ENCODE measurements at places on chromosomes 6 and 20.
A peak's percentile ranks its signal among the peaks of the same experiment; 100 is the strongest.

GRCh38 chr20:19322061-19322985 is 109.9 kb downstream of the SLC24A3 start:
- no peak for DNase-seq

GRCh38 chr20:41865938-41866337 is 247.8 kb upstream of the CHD6 start:
- no peak for DNase-seq

GRCh38 chr20:56005389-56005715 is at the start of gene CBLN4:
CBLN4 (minus strand) TSS chr20:56005519; CDS start chr20:56004171, 1,348 bp downstream.
- no peak for DNase-seq

DNA sequence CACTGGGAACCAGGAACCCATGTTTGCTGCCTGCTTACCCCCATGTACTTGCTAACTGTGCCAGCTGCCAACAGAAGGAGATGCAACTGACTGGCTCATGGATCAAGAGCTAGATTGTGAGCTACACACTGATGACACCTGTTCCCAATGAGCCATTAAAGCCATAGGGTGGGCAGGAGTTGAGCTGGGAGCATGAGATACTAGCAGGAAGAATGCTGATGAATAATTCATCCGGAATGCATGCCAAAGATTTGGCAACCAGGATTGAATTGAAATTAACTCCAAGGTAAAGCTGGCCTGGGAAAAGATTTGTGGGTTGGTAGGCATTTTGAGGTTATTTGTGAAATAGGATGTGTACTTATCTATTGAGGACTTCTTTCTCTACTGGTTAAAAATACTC is 631.1 kb downstream of the KIF16B start:
- no peak for DNase-seq

DNA sequence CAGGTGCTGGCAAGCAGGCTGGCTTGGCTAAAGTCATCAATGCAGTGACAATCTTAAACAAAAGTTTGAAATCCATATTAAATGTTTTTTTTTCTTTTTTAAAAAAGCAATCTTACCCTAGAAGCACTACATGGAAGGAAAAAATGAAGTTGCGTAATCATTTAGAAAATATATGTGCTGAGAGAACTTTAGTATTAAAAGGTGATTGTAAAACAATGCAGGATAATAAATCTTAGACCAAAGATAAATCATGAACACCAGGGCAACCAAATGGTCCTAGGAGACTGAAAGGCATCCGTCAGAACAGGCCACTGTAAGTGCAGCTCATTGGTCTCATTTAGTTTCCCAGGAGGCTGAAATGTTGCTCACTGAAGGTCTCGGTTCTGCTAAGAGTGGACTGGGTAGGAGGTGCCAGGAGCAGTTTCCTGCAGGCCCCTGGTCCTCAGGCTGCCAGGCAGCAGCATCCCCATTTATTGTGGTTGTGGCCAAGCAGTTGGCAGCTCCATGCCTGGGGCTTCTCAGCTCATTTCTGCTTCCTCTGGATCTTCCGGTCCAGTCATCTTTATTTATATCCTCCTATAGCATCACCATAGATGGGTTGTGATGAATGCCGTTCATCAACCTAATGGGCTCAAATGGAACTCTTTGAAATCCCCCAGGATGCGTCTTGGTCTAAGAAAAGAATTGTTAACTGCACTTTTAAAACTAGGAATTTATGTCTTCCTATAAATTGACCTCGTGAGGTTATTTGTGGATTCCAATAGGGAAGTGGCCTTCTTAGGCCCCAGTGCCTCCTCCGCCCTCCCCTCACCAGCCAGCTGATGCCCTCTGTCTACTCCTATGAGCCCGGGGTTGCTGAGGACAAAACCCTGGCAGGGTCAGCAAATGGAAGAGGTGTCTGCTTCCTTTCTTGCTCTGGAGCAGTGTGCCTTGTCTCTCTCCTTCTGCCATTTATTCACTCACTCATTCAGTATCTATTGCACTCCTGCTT is 269.0 kb downstream of the UST start:
- no peak for DNase-seq

- DNase-seq: no peak
These were observed 45.0 kb upstream of the TRIM26 start for GRCh38 chr6:30258204-30258603.

- DNase-seq: no peak
These were observed 170.0 kb downstream of the MRPL14 start for GRCh38 chr6:43957273-43957672.

- DNase-seq: no peak
These were observed 117.1 kb upstream of the PREP start for GRCh38 chr6:105519954-105520353.

DNA sequence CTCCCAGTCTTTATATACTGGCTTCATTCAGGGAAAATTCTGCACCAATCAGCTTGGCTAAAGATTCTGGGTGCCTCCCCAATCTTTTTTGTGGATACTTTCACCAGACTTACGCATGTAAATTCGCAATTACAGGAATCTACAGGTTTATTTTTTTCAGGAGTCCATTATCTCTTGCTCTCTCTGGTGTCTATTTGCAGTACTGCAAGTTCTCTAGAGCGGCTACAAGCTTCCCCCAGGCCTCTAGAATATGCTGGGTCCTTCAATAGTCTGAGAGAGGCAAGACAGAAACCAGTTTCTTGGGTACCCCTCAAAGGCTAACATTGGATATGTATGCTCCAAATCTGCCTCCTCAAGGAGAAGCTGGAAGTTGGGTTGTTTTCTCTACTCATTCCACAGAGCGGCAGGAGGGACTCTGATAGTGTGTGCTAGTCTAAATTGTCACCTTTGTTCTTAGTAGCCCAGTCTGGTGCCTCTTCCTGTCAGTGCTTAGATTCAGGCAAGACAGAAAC is 58.5 kb downstream of the SUN5 start:
- no peak for DNase-seq

GRCh38 chr6:158418501-158418900 is 106.2 kb downstream of the TULP4 start:
- DNase-seq: no peak

- no peak for DNase-seq
These were observed 472.3 kb downstream of the MMUT start for GRCh38 chr6:48990739-48991138.

DNA sequence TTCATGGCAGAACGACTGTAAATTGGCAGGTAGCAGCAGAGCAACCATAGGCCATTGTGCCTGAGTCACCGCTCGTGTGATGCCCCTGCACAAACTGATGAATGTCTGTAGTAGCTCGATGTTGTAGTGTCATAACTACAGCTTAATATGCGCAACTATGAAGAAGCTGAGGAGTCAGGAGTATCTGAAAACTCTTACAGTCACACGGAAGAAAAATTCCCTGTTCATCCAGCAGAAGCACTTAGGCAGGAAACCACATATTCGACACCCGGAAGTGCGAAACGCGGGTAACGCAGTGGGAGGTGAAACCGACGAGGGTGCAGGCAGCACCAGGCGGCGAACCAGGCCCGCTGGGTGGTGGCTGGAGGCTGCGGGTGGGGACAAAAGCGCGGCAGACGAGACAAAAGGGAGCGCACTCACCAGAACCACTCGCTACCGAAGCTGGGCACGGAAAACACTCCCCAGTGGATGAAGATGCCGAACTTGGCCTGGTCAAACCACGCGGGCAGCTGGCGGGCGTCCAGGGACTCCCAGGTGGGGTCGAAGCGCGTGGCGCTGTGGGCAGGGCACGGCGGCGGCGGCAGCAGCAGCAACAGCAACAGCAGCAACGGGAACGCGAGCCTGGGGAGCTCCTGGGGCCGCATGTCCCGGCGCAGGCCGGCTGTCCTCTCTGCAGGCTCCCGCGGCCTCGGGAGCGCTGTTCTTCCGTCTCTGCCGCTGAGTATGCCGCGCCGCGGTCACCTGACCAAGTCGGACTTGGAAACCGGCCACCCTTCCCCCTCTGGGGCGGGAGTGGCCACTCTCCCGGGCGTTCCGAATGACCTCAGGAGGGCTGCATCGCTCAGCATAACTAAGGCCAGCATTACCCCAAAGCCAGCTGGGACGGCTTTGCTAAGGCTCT is at the start of gene FUCA2:
TSS of gene FUCA2 (minus strand) at position 730 of the 901 bp plus-strand sequence. CDS start at position 644, 86 bp downstream.
- peak; percentile 46 for DNase-seq

GRCh38 chr6:170085475-170086401 is 205.1 kb downstream of the DLL1 start:
- no peak for DNase-seq

DNA sequence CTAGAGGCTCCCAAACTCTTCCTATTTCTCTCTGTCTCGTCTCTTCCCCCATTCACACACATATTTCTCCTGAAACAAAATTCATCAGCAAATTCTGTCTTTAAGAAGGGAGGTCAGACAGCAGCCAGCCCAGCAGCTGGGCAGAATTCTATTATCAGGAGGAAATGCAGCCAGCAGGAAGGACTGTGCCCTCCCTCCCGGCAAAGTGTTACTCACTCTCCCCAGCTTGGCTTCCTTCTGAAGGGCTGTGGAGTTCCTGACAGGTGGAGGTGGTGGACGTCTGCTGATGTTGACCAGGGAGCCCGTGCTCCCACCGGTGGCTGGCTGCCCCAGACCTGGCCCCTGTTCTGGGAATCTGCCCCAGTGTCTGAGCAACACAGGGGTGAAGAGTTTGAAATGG is 37.3 kb downstream of the KCNB1 start:
- DNase-seq: no peak

- no peak for DNase-seq
These were observed 64.7 kb upstream of the RPS6KA2 start for GRCh38 chr6:166691746-166692145.

- DNase-seq: no peak
These were observed 229.7 kb upstream of the ASCC3 start for GRCh38 chr6:101110814-101111213.

DNA sequence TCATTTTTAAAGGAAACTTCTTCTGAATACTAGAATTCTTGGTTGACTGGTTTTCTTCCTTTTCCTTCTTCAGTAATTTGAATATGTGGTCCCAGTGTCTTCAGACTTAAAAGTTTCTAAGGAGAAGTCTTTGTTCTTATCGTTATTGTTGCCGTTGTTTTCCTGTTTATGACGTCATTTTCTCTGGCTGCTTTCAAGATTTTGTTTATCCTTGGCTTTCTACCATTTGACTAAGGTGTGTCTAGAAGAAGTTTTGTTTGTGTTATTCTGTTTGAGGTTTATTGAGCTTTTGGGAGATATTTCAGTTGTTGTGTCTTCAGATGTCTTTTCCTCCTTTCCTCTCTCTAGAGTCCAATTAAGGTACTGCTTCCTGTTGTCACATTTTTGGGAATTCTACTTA is 24.5 kb downstream of the CDYL start:
- DNase-seq: no peak

DNA sequence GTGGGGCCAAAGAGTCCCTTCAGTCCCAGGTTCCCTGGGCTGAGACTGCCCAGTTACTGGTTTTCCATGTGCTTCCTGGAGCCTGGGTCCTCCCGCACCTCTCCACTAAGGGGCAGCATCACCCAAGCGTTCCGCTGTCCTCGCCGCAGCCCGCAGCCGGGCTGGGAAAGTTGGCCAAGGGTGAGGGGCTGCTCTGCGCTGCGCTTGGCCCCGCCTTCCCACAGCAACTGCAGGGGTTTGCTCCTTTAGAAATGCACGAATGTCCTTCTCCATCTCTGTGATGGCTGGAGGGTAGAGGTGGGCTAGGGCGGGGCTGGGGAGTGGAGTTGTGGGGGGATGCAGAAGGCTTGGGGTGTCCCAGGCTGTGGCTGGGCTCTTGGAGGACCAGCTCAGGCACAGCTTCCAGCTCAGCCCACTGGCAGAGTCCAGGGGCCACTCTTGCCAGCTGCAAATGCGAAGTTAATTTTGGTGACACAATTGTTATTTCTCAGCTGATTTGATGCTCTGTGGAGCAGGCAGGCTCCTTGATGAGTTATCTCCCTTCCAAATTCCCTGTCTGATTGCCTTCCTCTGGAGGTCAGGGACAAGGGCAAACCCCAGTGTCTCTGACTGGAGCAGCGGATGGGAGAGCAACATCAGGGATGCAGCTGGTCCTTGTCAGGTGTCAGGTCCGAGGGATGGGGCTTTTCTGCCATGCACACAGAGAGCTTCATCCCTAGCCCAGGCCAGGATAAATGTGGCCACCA is 63.2 kb downstream of the NOL4L start:
- peak; percentile 53 for DNase-seq

DNA sequence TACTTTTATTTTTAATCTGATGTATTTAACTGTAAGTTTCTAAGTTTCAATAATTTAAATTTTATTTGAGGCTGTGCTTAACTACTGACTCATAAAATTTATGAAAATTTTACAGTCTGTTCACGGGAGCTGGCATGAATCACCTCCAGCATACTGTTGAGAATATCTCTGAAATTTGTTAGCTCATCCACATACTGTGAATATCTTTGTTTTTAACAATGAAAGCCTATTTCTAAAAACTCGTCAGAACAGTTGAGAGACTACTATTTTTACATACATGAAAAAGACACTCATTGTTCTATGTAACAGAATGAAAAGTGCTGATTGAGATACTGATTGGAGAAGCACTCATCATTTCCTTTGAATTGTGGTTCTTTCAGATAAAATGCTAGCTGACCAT is 749.3 kb downstream of the TENT5A start:
- DNase-seq: no peak

GRCh38 chr6:11810039-11810541 is 31.5 kb upstream of the ADTRP start:
- DNase-seq: no peak

DNA sequence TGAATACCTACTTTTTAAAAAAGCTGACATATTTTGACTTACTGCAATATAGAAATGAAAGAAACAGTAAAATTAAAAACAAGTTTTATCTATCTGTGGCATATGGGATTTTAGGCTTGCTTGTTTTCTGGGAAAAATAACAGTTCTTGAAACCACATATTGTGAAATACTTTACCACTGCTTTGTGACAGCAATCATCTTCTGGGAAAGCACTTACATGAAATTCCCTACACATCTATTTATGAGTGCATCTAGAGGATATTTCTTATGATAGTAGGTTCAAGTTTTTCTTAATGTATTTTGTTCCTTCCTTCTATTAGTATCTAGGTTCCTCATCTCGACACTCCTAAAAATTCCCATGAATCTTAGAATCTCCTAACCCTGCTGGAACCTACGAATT is 75.2 kb downstream of the STXBP5 start:
- DNase-seq: no peak

GRCh38 chr20:7146552-7147219 is 379.2 kb downstream of the BMP2 start:
- no peak for DNase-seq

- DNase-seq: no peak
These were observed 93.9 kb downstream of the SPTLC3 start for GRCh38 chr20:13102694-13103093.

- no peak for DNase-seq
These were observed 661.3 kb downstream of the BCKDHB start for GRCh38 chr6:80767808-80768207.

DNA sequence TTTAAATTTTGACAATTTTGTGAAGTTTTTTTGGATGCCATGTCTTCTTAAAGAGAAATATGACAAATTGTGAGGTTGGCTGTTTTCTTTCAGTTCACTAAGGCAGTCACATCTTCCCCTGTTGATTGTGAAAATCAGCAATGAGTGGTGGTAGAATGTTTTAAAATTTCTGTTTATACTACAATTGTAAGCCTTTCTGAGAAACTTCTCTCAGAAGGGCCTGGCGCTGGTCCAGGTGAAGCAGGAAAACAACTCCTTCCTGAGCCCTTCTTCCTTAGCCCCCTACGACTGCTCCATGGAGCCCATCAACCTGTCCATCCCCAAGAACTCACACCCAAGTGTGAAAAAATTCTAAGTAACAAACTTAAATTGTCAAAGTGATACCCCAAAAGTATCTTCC is 80.6 kb downstream of the SSR1 start:
- DNase-seq: no peak

- DNase-seq: peak; percentile 14
These were observed 171.6 kb upstream of the FBXL4 start for GRCh38 chr6:99119109-99120031.

Measured in DMS79 (cell line).